ENCODE measurements at places on chromosomes 16 and 17.

DNA sequence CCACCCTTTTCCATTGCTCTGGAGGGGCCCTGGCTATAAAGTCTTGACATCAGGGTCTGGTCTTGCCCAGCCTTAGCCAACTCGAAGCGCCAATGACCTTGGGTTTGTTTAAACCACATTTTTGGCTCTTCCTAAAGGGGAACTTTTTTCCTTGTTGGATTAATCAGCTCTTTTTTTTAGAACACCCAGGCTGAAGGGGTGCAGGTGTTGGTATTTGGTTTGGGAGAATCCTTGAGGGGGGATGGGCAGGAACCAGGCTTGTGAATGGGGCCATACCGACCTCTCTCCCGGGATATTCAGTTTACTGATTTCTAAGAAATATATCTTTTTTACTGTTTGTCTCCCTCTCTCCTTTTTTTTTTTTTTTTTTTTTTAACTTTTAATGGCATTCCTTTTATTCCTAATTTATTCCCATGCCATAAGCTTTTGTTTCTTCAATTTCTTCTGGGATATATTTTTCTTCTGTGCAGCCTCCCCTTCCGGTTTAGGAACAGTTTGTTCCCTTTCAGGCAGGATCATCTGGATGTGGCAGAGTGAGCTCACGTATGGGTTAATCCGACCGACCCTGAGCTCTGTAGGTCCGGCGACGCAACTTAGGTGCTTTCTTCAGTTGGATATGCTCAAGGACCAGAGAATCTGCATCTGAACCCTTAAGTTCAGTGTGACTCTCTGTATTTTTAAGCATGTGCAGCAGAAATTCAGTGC is 129.5 kb downstream of the ABCC6 start:
- peak; percentile 42 for DNase-seq

DNA sequence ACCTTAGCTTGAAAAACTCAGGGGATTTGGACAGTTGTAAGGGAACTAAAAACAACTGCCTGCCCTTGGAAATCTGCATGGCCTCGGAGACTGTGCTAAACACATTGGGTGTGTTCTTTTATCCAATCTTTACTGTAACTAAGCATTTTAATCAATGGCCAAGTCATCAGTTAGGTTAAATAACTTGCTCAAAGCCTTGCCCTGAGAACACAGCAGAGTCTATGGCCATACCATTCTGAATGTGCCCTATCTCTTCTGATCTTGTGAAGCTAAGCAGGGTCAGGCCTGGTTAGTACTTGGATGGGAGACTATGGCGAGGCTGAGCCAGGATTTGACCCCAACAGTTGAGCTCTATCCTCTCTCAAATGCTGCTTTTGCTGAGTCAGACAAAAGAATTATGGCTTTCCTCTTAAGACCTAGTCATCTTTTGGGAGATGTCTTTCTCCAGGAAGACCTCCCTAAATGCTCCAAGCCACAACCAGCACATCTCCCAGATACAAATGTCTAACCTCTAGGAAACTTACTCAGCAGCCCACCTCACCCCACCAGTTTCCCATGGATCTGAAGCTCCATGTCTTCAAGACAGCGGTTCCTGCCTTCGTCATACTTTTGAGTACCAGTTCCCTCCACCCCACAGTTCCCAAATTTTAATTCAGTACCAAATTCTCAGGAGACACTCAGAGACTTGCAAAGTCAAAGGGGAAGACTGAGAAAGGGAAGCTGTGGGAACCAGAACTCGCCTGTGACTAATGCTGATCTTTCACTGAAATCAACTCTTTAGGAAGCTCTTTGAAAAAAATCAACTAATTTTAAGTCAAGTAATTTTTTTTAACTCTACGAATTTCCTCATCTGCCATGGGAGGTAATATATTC is 336.1 kb downstream of the MAF start:
- no peak for DNase-seq

DNA sequence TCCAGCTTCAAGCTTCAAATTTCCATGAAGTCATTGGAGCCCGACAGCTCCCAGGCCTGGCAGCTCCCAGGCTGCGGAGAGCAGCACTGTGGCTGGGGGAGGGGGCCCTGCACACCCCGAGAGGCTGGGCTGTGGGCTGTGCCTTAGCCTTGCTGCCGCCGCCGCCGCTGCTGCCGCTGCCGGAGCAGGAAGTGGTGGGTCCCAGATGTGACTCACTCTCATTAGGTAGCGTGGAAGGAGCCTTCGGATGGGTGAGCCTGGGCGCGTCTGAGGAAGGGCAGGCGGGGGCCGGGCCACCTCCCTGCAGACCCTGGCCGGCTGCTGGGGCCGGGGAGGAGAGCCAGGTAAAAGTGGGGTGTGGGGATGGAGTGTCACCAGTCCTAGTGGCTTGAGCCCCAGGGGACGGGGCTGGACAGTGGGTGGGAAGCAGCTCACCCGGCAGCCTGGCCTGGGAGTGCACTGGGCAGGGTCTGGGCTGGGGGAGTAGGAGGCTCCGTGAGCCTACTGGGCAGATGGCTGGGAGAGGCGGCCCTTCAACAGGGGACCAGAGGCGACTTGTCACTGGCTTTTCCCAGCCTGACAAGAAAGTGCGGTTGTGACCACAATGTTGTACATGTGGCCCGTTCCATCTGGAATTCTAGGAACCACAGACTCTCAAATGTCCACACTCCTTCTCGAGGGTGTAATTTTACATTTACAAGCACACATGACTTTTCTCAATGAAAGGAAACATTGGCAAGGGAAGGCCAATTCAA is at the start of gene ADCY7:
ADCY7 (plus strand) TSS at position 215 of the 755 bp plus-strand sequence. CDS start 21,629 bp downstream, outside the sequence.
- peak; percentile 62 for DNase-seq

DNA sequence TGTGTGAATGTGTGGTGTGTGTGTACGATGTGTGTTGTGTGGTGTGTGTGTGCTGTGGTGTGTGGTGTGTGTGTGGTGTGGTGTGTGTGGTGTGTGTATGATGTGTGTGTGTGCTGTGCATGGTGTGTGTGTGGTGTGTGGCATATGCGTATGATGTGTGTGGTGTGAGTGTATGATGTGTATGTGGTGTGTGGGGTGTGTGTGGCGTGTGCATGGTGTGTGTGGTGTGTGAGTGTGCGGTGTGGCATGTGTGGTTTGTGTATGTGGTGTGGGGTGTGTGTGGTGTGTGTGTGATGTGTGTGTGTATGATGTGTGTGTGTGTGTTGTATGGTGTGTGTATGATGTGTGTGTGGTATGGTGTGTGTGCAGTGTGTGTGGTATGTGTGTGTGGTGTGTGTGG is 50.5 kb upstream of the MPHOSPH6 start:
- DNase-seq = no peak

DNA sequence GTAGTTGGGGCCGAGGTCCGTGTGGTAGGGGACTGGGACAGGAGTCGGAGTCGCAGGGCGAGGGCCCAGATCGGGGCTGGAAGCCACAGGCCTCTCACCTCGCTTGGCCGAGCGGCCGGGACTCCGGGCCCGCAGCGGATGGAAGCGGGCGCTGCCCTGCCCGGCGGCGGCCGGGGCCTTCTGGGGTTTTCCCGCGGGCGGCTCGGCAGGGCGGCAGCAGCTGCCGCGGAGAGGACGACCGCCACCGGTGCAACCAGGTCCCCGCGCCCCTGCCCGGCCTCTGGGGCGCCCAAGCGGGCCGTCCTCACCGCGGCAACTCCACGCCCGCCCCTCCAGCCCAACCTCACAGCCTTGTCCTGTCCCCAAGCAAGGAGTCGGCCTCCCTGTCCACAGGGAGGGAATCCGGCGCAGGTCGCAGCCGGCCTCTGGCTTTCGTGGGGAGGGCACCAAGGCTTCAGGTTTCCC is 15.6 kb upstream of the UTP6 start:
- DNase-seq = peak; percentile 37

DNA sequence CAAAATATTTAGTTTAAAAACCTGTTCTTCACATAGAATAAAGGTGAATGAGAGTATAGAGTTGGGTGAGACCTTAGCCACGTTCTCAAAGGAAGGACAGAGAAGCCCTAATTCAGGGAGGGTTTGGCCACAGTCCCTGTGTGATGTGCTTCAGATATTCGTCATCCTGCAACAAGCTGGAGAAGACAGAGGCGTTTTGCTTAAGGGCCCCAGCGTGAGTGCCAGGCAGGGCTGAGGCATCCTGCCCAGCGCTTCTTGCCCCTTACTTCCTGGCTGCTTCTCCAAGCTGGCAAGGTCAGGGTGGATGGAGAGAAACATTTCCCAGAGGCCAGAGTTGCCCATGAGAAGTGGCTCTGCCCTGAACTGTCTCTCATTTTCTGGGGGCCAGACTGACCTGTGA is 46.9 kb downstream of the AXIN2 start:
- DNase-seq = no peak

GRCh38 chr17:2897605-2898004 is 101.4 kb downstream of the RAP1GAP2 start:
- DNase-seq = no peak

DNA sequence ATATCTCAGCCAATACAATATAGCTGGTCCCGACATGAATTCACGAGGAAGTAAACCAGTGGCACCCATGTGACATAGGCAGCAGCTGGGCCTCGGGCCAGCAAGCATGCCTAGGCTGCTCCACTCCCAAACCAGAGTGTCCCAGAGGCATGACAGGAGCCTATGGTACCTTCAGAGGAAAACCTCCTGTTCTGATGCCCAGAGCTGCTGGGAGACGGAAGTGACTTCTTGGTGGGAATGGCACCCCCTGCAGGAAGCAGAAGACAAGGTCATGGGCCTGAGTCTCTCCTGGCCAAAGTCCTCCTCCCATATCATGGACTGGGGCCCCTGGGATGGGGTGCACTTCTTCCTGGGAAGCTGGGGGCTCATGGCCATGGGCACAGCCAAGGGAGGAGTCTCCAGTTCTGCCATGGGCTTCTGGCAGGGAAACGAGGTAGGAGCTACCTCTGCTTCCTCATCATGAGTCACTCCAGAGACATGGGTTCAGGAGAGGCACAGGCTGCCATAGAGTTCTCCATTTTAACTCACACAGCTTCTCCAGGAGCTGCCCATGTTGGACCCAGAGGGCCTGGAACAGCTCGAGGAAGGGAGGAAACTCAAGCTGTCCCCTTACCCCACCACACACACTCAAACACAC is 13.4 kb downstream of the FBF1 start:
- DNase-seq = no peak

DNA sequence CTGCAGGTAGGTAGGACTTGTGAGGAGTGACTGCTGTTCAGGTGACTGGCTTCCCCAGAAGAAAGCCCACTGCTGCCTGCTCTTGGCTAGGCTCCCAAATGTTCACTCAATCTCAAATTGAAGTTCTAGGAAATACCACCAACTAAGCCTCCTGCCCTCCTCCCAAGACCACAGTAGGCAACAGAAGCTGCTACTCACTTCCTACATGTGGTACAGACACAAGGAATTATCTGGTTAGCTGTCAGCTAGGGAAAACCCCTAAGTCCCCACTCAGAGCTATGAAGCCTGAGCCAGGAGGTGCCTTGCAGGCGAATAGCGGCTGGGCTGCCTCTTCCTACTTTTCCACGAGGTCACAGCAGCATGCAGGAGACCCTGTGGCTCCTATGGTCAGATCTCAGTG is 4.9 kb downstream of the FBXO39 start:
- DNase-seq = no peak

DNA sequence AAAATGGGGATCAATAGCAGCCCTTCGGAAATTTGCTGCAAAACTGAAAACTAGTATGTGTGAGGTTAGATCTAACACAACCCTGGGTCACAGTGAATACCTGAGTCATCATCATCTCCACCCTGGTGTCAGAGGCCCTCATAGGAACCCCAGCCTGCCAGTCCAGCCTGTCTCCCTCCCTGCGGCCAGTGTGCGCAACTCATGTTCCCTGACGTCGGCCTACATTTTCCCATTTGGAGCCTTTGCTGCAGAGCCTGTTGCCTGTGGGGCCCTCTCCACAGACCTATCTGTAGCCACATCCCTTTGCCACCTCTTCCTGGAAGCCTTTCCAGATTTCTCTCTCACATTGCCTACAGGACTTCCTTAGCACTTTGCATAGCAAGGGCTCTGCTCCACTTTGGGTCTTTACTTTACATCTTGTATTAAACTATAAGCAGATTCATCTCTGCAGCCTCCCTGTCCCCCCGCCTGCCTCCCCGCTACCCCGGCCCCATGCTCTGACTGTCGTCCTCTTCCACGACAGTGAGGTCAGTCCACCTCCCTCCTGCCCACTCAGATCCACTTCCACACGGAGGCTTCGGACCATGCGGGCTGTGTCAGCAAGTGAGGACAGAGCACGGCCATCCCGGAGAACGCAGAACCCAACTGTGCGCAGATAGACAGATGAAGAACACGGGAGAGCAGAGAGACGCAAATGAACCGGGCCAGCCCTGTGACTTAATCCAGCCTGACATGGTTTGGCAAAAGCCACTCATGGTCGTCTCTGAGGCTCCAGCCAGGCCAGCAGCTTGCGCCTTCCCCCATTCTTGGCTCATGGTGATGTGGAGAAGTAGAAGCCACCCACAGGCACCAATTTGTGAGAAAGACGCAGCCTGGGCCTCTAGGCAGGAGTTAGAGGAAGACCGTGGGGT is 31.0 kb downstream of the NGFR start:
- DNase-seq = no peak

DNA sequence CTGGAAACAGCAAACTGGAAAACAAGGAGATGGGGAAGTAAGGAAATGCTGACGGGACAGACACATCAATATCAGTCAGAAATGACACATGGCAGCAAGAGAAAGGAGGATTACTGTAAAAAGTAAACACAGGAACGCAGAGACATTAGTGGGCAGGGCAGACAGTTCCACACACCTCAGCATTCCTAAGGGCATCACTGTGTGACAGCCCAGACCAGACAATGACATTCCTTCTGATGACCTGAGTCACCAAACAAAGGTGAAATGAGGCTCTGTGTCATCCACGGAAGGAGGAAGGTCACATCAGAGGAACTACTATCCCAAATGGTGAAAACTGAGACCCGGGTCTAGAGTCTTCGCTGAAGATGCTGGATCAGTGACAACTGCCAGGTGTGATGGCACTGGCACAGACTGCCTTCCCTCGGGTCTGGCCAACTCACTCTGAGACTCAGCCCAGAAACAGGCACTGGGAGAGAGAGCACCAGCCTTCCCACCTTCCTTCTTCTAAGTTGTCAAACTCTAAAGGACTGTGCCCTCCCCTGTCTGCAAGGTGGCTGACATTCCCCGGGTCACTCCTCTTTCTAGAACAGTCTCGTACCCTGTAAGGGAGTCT is 36.7 kb downstream of the TK2 start:
- no peak for DNase-seq

- DNase-seq = peak; percentile 59
These were observed 96.6 kb downstream of the NXN start for GRCh38 chr17:882827-883585.

Data from right kidney (tissue), 9 donors.